Astrocyte of the spinal cord (primary cell): ENCODE measurements at places on chromosomes 3 and 15.

GRCh38 chr15:35649575-35649974 lies 103.6 kb upstream of the DPH6 start:
- no peak for DNase-seq

- no peak for DNase-seq
Observed at GRCh38 chr3:130779486-130779885, 32.9 kb upstream of the PIK3R4 start.

GRCh38 chr15:88623061-88623460 lies 1.9 kb downstream of the AEN start:
- DNase-seq = peak; percentile 74

DNA sequence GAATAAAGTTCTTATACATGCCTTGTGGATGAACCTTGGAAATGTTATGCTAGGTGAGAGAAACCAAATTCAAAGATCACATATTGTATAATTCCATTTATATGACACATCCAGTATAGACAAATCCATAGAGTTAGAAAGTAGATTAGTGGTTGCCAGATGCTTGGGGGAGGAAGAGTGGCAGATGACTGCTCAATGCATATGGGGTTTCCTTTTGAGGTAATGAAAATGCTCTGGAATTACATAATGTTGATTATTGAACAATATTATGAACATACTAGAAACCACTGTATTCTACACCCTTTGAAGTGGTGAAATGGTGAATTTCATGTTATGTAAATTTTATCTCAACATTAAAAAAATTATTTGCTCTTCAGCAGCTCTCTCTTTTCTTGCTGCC lies 100.8 kb downstream of the DHX36 start:
- no peak for DNase-seq

- no peak for DNase-seq
Observed at GRCh38 chr15:85456798-85457197, 76.4 kb downstream of the AKAP13 start.

DNA sequence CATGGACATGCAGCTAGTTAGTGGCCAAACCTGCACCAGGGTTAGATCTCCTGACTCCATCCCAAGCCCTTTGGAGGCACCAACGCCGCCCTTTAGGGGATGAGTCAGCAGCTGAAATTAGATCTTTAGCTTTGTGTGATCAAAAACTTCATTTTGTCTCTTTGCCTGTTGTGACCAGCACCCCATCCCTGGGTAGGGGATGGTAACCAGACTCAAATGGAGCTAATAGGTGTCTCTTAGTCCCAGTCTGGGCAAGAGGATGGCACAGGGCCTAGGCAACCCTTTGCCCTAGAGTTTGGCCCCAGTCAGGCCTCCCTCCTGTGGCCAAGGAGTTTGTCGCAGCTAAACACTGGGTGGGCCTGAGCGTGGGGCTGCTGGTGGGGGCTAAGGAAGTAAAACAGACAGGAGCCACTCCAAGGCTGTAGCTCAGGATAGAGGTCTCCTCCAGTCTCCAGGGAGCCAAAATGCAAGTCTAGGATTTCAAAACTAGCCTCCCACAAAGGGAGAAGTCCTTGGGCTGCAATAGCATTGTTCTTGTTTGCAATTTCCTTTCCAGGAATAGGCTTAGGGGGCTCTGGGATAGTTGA lies 105.1 kb downstream of the CPN2 start:
- no peak for DNase-seq

DNA sequence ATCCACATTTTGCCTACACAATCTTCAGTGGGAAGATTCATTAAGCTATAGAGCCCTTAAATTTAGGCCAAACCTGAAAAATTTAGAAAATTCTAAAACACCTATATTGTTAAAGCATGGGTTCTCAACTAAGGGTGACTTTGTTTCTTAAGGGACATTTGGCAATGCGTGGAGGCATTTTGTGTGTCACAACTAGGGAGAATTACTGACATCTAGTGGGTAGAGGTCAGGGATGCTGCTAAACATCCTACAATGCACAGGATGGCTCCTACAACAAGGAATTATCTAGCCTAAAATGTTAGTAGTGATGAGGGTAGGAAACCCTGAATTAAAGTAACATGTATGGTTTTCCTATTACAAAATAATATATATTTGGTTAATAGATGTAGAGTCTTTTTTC lies 55.8 kb downstream of the TBC1D5 start:
- DNase-seq = no peak

DNA sequence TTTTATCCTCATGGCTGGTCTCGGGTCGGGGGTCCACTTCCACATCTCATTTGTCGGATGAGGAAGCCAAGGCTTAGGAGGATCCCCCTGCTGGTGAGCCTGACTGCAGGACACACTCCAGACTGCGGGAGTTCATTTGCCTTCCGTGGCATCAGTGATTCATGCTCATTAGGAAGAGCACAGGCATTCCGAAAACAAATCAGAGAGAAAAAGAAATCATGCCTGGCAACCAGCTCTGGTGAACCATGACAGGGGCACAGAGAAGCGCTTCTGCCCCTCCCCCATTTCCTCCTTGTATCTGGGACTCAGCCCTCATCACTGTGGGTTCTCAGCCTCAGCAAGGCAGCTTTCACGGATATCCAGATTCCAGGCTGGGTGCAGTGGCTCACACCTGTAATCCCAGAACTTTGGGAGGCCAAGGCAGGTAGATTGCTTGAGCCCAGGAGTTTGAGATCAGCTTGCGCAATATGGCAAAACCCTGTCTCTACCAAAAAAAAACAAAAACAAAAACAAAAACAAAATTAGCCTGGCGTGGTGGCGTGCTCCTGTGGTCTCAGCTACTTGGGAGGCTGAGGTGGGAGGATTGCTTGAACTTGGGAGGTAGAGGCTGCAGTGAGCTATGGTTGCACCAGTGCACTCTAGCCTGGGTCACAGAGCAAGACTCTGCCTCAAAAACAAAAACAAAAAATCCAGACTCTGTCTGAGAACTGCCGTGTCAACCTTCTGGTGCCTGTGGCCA lies 28.4 kb downstream of the IRAK2 start:
- DNase-seq = peak; percentile 88

GRCh38 chr15:95609096-95609495 lies 721.4 kb upstream of the NR2F2 start:
- DNase-seq = no peak

- peak; percentile 95 for DNase-seq
Observed at GRCh38 chr3:148955544-148956346, 35.6 kb upstream of the GYG1 start.

DNA sequence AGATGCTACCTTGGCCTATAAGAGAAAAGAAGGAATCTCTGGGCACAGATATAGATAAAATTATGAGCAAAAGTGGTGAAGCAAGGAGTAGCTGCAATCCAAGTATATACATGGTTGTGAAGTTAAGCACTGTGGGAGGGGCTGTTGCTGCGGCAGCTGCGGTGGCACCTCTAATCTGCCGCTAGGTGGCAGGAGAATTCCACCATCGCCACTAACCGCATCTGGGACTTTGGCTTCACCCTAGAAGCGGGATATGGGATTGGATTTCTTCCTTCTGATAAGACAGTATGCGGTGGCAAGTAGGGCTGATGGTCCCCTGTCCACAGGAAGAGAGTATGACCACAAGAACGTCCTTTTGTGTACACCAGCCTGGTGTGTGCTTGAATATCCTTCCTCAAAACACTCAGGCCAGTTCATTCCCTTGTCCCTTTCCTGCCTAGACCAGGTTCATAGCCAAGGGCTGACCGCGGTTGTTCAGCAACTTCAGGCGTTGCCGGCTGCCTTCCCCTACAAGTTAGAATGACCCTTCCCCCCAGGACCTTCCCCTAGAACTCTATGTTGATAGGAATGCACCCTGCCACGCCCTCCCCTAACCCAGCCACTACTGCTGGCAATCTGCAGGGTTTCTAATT lies 5.1 kb downstream of the MAGEL2 start:
- DNase-seq = peak; percentile 39

DNA sequence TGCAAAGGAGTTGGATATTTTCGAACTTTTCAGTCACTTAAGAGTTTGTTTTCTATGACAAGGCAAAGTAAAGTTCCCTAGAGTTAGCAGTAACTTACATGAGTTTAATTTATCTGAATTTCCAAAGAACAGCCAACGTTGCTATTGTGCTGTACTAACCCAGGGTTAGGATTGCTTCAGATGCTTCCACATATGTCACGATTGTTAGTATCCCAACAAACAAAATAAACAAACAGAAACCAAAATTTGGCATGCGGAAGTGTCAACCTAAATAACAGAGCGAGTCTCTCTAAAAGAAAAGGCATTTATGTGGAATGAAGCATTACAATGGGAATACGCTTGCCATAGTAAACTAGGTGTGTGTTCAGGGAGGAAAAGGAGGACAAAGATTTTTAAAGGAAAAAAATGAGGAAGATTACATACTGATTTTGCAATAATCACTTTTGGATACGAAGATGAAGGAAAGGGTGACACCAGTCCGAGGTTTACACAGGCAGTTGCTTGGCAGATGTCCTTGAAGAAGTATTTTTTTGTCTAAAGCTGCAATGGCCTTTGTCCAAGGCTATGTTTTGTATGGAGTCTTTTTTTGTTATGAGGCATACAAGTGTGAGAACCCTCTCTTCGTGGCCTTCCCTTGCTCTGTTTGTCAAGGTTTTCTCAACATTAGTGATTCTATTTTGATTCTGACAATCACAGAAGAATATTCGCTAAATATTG lies 267.9 kb downstream of the GABRG3 start:
- DNase-seq = no peak
